ENCODE measurements at places on chromosomes 4 and X.

- DNase-seq = no peak
Observed at GRCh38 chrX:39724544-39724943, 373.2 kb downstream of the BCOR start.

DNA sequence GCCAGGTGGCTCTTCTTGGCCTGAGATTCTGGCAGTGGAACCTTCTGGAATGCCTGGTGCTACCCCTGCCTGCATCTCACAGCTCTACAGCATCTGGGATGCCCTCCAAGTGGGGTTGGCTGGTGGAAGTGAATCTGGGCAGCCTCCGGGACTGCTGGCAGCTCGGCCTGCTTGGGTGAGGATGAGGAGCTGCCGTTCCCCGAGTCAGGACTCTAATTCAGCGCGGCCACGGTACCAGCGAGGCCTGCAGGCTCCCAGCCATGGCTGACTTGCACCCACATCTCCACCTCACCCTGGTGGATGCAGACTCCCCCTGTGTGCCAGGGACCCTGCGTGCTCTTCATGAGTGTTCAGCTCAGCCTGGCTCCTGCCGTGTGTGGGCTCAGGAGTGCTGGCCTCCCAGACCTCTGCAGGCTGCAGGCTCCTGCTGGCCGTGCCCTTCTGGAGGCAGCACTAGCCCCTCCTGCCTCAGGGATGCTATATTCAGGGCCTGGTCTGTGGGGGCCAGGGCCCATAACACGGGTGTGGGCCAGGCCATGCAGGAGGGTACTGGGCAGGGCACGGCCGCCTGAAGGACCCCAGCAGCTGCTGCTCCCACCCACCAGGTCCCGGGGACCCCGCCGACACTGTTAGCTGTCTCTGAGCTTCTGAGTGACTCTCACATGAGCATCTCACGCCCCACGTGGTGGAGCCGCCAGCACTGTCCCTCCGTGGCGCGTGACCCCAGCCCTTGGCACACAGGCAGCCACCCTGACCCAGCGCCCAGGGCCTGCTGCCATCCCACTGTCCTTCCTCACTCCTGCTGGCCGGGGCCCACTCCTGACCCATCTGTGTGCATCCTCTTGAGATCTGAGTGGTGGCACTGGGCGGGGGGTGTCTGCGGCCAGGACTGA is 10.6 kb downstream of the UVSSA start:
- DNase-seq = no peak

DNA sequence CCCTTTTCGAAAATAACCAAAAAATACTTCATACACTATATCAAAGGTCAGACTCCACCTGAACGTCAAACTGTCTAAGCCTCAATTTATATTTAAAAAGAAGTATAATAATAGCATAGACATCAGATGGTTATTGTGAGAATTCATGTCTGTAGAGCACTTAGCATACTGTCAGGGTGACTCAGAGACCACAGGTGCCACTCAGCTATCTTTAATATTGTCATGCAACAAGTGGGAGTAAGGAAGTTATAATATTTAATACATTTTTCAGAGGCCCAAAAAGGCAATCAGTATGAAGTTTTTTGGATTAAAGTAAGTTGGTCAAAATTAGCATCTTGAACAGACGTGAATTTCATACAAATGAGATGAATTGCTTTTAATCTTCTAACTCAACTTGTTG is 93.3 kb downstream of the PHOX2B start:
- no peak for DNase-seq

DNA sequence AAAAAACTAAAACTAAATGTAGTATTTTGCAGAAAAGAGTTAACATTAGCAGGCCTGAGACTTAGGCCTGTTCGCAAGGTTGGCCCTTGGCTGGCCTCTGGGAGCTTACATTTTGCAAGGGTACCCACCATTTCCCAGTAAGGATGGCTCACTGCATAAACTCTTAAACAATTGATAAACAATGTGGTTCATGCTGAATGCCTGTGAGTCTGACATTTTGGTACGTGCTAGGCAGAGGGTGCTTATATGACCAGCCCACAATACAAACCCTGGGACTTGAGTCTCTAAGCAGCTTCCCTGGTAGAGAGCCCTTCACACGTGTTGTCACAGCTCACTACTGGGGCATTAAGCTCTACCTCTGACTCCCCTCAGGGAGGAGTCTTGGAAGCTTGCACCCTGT is 7.4 kb downstream of the PRPS2 start:
- no peak for DNase-seq

DNA sequence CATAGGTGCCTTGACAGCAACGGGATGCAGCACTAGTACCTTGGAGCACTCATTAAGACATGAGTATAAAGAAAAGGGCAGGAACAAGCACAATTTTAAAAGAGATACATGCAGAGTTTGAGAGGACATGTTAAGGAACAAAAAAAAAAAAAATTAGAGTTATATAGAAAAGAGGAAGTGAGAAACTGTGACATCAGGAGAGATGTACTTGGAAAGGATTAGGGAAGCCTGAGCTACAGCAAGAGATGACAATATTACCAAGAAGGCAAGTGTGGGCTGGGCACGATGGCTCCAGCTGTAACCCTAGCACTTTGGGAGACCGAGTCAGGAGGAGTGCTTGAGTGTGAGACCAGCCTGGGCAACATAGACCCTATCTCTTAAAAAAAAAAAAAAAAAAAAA is 37.4 kb downstream of the GPR143 start:
- DNase-seq = no peak

DNA sequence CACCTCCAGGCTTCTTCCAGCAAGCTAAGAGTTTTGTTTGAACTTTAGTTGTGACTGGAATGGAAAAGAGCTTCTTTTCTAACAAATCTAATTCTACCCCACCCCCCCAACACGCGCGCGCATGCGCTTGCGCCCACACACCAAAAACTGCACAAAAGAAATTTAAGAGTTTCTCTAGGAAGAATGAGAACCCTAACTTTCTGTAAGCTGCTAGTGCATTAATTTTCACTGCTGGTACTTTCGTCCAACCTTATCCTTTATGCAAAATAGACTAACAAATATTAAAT is 9.0 kb upstream of the INTU start:
- DNase-seq = peak; percentile 27

DNA sequence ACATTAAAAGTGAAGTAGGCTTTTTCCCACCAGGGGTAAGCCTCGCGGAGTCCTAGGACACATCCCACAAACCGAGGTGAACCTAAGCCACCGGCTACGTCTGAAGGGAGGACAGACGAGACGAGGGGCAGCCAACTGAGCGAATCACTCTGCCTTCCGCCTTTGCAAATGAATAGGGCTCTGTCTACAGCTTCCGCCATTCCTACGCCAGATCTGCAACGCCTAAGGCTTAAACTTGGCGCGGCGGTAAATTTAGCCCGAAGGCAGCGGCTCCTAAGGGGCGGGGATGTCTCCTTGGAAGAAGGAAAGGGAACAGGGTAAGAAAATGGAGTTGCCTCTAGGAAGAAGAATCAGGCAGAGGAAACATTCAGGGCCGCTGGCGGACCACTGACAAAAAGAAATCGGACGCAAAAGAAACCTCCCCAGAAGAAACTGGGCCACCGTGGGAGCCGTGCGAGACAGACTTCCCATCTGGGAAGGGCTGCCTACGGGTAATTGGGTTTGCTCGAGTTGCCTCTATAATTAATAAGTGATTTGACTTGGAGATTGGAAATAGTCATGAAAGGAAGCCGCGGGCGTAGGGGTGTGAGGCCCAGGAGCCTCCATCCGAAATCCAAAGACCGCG is 90.5 kb downstream of the BCOR start:
- no peak for DNase-seq

DNA sequence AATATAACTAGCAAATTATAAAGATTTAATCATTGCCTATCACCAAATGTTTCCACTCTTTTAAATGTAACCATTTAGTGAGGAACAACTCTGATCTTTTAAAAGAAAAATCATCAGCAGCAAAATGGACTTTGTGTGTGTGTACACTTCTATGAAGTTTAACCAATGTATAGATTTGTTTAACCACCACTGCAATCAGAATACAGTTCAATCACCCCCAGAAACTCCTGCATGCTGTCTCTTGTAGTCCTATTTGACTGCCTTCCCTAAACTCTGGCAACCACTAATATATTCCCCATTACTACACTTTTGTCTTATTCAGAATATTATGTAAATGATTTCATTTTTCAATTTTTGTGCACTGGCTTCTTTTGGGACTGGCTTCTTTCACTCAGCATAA is 1.7 kb upstream of the TCEAL8 start:
- no peak for DNase-seq

DNA sequence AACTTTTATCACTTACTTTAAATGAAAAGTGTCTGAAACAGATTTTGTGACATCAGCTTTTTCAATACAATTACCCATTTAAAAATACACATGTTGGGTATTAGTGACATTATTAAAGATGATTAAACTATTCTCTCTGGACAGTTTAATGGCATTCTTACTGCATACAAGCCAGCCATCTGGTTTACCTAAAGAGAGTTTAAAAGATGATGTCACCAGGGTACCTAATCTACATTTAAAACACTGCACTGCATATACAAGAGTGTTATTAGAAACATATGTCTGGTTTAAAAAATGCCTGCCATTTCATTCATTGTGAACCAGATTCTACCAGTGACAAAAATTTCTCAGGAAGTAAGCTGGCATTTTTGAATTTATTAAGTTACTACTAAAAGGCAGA is 919.1 kb downstream of the ADGRL3 start:
- DNase-seq = no peak

GRCh38 chr4:141771889-141772830 is 135.8 kb downstream of the IL15 start:
- no peak for DNase-seq

GRCh38 chrX:135707880-135708279 is 5.6 kb upstream of the CT45A1 start:
- no peak for DNase-seq

DNA sequence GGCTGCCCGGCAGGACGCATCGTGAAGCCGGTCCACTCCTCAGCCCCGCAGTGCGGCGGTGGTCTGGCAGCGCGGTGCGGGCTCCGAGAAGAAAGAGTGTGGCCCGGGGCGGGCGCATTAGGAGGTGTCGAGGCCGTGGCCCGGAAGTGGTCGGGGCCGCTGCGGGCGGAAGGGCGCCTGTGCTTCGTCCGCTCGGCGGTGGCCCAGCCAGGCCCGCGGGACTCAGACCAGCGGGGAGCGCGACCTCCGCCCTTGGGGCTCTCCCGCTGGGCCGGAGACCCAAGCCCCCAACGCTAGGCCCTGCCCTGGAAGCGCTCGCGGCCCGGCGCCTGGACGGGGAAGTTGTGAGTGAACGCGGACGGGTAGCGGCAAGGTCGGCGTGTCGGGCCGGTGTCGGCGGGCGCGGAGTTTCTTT is 60.0 kb downstream of the HS3ST1 start:
- no peak for DNase-seq

DNA sequence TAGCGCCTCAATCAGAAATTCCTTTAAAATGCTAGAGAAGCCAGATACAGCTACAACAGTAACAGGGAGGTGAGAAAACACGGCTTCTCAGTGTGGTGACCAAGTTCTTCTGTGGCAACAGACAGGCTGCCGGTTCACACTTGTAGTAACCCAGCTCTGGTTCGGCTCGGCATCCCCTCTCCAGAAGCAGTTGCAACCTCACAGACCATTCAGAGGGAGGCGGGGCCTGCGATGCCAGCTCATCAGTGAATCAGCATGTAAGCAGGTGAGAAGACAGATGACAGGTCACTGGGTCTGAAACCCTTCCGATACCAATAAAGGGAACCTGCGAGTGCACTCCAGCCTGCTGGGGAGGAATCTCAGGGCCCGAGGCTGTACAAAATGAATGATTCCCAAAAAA is 251.0 kb downstream of the KCNIP4 start:
- DNase-seq = peak; percentile 18

DNA sequence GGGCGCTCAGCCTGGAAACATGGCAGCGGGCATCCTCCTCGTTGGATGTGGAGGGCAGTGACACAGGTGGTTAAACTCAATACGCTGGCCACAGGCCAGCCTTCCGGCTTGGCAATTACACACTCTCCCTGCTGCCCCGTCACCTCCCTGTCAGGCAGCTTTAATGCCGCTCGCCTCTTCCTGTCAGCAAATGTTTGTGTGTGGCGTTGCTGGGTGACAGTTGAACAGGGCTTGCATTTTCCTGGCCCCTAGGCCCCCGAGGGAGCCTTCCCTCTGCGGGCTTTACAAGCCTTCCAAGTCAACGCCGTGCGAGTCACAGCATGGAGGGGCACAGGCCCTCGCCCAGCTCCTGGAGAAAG is 620.0 kb downstream of the BCOR start:
- DNase-seq = peak; percentile 38

DNA sequence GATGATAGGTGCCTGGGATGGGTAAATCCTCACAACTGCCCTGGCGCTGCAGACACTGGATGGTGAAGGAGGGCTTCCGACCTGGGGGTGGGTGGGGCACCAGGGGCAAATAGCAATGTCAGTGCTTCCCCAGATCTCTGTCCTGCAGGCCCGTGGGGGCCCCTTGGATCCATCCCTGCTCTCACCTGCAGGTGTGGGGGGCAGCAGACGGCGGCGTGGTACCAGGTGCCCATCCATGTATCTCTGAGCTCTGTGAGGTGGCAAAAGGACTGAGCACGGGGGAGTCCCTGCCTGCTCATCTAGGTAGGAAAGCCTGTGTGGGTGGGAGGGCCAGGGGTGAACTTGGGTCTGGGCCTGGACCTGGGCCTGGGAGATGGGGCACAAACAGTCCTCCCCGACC is 6.5 kb upstream of the SYP start:
- no peak for DNase-seq

- DNase-seq = peak; percentile 82
Observed at GRCh38 chrX:34875204-34875603, 67.4 kb upstream of the FAM47B start.

GRCh38 chrX:153688911-153689590 is 1.3 kb downstream of the SLC6A8 start:
- DNase-seq = peak; percentile 12

DNA sequence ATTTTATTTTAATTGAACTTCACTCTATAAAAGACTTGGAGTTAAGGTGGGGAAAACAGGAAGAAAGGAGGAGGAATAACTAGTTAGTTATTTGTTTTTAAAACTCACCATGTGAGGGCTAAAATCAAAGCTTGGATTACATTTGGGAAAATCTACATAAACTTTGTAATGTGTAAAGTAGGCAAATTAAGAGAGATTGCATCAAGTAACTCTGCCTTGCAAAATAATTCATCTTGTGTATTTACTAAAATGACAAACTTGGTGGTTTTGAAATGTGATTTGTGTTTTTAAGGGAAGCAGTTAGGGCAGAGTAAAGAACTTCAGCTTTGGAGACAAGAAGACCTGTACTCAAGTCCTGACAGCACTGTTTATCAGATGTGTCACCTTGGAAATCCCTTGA is 43.3 kb upstream of the RASSF6 start:
- DNase-seq = no peak

GRCh38 chr4:123783921-123784320 is 387.3 kb downstream of the SPRY1 start:
- DNase-seq = no peak

GRCh38 chrX:153513265-153513664 is 4.2 kb upstream of the ATP2B3 start:
- DNase-seq = no peak

DNA sequence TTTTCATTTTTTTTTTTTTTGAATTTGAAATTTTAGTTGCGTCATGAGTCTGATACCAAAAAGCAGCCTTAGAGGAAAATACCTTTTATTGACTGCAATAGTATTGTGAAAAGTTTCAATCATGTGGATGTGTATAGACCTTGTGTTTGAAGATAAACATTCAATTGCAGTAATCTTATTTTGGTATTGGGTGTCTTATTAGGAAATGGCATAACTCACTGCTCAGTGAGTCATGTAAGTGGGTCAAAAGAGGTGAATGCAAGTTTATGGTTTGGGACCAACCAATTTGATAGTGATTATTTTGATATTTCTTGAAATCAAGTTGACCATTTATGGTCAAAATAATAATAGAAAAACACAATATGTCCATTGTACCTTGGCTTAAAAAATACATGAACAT is 627.8 kb upstream of the SLIT2 start:
- DNase-seq = peak; percentile 19

- no peak for DNase-seq
Observed at GRCh38 chr4:184059099-184059498, 154.0 kb downstream of the STOX2 start.
